Central memory CD4-positive, alpha-beta T cell (primary cell): ENCODE measurements at places on chromosomes 2 and 18.

GRCh38 chr2:64698668-64699444 is 45.1 kb upstream of the SERTAD2 start:
- no peak for DNase-seq

DNA sequence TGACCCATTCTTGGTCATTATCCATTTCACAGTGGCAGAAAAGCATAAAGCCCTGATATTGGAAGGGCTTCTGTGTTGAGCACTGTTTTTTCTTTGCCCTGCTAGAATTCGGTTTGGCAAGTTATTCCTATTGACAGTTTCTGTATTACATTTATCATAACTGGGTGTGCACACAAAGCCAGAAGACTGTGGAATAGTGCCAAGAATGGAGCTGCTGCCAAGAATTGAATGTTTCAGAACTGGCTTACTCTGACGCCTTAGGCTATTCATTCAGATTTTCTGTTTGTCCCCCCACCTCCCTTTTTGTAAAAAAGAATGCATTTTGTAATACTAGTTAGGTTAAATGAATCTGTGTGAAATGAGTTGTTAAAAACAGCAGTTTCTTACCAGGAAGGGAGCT is 12.7 kb downstream of the KDM3A start:
- DNase-seq, result no peak

DNA sequence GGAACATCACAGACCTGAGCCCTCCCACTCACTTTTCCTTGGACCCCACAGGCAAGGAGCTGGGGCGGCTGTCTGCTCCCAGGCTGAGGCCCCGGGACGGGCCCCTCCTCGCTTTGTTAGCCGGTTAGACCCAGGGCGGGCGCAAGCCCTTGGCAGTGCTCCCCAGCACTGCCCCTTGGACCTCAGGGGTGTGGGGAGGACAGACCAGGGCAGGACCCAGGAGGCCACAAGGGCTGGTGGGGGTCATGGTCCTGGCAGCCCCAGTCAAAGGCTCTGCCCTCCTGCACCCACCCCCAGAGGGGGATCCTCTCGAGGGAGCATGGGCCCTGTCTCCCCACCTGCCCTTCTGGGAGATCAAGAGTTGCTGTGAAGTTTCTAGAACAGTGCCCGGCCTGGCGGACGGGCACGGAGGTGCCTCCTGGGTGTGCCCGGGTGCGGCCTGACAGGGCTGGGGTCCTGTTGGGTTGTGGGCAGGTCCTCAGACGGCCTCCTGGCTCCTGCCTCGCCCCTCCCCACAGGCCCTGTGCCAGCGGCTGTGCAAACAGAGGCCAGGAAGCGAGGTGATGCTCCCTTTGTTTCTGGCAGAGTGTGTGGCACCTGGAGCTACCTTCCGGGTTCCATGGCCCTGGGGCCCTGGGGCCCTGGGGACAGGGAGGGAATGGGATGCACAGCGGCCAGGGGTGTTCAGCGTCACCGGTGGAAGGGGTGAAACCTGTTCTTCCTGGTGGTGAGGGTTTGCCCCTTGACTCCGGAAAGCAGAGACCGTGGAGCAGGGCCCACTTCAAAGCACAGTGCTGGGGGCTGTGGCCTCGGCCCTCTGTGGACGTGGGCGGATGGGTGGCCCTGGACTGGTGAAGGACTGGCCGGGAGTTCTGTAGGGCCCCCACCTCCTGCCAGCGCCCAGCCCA is 2.9 kb upstream of the GAL3ST2 start:
- DNase-seq, result no peak

DNA sequence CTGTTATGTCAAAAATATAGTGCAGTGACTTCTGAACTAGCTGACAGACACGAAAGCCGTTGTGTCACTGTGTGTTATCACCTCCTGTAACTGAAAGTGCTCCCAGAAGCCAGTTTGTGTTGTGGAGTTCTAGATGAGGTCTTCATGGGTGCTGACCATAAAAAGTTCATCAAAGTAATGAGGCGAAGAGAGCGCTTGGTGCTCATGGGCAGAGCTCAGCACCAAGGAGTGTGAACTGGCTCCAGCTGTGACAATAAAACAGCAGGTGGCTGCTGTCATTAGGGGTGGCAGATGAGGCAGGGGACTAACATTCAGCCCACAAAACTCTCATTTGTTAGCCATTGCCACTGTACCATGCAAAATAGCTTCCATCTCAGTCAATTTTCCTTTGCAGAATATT is 151.1 kb downstream of the ZNF407 start:
- no peak for DNase-seq

DNA sequence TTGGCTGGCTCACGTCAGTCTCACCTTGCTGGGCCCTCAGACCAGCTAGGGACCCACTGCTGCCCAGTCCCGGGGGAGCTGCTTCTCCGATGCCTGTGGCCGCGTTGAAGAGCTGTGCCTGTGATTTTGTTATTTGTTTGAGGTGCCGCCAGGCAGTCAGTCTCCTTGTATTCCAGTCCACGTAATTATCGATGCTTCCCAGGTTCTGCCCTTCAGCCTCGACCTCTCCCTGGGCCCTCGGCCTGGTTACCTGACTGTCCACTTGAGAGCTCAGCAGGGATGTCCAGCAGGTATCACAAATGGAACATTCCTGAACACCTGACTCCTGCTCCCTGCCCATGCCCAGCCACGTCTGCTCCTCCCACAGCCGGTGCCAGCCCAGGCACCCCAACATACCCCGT is 195.9 kb upstream of the HS6ST1 start:
- no peak for DNase-seq

GRCh38 chr18:833197-833596 is 21.2 kb upstream of the YES1 start:
- DNase-seq, result no peak
